NCI-H2227 treated with DMSO at 0.1 percent for 48 hours (cell line): ENCODE measurements at places on chromosomes 5 and 9.

GRCh38 chr5:131366428-131366827, 102.6 kb downstream of the CDC42SE2 start:
- DNase-seq = no peak

GRCh38 chr5:107952450-107952849, 281.7 kb upstream of the EFNA5 start:
- no peak for DNase-seq

DNA sequence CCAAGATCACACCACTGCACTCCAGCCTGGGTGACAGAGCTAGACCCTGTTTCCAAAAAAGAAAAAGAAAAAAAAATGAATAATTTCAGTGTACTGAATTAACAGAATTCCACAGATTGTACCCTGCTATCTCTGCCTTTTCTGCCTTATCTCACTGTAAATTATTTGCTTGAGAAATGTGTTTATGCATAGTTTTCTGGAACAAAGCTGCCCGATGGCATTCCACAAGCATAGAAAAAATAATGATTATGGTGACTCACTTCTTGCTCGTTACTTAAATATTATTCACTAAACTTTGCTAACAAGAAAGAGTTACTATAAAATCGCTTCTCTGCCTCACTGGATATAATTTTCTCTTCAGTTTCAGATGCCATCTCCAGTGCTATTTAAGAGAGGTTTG, 88.7 kb upstream of the FAM169A start:
- no peak for DNase-seq

GRCh38 chr5:39668980-39669379, 244.2 kb upstream of the DAB2 start:
- no peak for DNase-seq

- DNase-seq = no peak
Measured at GRCh38 chr9:78448960-78449673, 152.2 kb downstream of the PSAT1 start.
